Activated T-cell treated with anti-CD3 and anti-CD28 coated beads, Interleukin-2, amount 50 U/mL, for 24 hours (primary cell): ENCODE measurements at places on chromosomes 4 and X.

- H3K27ac ChIP-seq, result no peak within 1 kb of the TSS
- peaks cover 11% of the 10 kb centered on the region for H3K4me1 ChIP-seq
- peaks cover 64% of the 10 kb centered on the region for H3K27me3 ChIP-seq
- DNase-seq, result peak; percentile 58
- peak within 1 kb of the TSS; percentile 81 for H3K4me3 ChIP-seq
Observed at GRCh38 chr4:108762559-108763225, at the start of gene ETNPPL. Gene ETNPPL, minus strand, starts transcription at chr4:108763053. Its CDS starts 155 bp downstream, at chr4:108762898.

DNA sequence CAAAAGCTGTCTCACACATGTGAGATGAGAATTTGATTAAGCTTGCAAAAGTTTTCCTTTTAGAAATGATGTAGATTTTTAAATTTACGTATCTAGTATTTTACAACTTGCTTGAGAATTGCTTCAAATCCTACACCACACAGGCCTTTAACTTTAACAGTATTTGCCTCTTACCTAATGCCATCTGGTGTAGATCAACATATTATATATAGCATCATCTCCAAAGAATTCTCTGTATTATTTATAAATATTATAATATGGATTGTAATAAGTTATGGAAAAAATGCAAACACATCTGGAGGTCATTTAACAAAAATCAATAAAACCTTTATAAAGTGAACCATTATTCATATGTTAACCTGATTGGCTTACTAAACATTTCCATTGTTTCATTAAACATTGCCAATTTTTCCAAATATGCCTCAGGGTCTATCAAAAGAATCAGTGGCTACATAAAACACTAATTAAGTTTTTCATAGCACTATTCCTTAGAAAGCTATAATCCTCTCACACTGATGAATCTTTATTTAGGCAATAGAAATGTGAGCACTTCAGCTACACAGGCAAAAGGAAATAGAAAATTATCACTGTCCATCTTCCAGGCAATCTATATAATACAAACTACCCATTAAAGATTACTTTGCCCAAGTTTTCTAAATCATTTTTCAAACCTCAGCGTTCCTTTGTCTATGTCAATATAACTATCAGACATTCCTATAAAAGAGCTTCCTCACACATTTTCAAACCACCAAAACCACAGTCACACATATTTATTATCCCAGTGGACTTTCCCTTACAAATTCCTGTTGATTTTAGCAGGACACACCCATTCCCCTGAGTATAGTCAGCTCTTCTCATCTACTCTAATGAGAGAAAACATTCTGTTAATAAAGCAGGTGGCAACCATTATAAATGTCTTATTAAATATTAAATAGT lies 83.5 kb upstream of the INTU start:
- H3K27me3 ChIP-seq, result no peaks in the 10 kb centered on the region
- H3K36me3 ChIP-seq, result no peaks in the 10 kb centered on the region
- DNase-seq, result no peak
- H3K27ac ChIP-seq, result no peak overlapping the region
- H3K4me3 ChIP-seq, result no peak overlapping the region

DNA sequence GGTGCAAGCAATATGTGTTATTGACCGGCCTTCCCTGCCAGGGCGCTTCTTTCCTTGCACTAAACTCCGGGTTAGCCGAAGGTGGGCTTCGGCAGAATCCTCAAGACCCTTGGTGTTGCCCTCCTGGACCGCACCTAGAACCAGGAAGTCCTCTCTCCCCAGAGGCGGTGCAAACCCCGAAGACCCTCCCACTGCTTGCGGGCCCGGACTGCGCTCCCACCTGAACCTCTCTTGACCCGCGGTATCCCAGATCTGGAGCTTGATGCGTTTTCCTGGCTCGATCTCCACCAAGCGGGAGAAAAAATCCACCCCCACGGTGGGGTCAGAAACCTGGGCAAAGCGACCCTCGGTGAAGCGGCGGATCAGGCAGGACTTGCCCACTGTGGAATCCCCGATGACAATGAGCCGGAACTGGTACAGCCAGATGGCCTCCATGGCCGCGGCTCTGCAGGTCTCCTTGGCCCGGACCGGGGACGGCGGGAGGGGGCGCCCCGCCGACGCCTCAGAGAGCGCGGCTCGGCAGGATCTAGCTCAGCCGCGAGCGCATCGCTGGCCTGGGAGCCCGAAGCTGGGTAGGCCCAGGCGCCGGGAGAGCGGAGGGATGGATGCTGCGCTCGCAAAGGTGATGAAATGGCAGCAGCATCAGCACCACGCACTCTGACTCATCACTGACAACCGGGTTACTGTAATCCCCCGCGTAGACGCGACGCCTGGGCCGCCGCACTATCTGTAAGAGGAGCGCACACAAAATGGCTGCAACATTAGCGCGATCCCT lies at the start of gene RAB39B:
RAB39B (minus strand) TSS at position 638 of the 775 bp plus-strand sequence; CDS start at position 435, 203 bp downstream.
- peak within 1 kb of the TSS; percentile 95 for H3K27ac ChIP-seq
- H3K36me3 ChIP-seq, result peaks cover 26% of the 10 kb centered on the region
- H3K4me1 ChIP-seq, result peaks cover 22% of the 10 kb centered on the region
- peak; percentile 81 for DNase-seq
- H3K27me3 ChIP-seq, result no peaks in the 10 kb centered on the region
- peak within 1 kb of the TSS; percentile 90 for H3K4me3 ChIP-seq

DNA sequence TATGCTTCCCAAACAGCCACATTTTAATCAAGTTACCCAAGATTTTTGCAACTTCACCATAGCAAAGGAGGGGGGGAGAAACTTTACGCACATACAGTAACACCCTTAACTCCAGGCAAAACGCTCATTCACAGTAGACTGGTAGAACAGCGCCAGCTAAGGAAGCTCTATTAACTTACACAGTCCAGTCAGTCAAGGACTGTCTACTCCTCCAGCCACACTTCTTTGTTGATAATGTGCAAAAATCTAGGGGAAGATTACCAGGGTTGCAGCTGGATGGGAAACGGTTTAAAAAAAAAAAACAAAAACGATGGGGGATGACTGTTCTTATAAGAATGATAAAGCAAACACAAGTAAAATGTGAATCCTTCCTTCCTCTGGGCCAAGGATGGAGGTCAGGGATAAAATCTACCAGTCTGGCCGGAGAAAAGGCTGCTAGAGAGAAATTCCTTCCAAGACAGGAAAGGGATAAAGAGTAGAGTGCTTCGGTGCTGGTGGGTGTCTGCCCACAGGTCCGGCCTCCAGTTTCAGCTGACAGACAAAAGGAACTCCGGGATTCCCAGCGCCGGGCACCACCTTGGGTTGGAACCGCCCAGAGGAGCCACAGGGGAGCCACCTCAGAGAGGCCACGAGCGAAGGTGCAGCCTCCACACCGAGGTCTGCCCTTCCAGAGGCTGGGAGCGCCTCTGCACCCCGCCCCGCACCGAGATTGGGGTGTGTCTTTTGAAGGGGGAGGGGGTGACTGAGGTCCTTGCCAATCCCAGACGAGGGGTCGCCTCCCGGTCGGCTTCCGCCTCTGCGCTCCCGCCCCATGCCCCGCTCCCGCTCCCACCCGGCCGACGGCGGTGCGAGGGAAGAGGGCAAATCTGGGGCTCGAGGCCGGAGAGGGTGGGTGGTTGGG lies 811 bp downstream of the ANKRD50 start:
- peaks cover 8% of the 10 kb centered on the region for H3K27me3 ChIP-seq
- no peak overlapping the region for H3K27ac ChIP-seq
- no peak overlapping the region for H3K4me3 ChIP-seq
- peaks cover 13% of the 10 kb centered on the region for H3K4me1 ChIP-seq
- DNase-seq, result no peak
- peaks cover 2% of the 10 kb centered on the region for H3K36me3 ChIP-seq

DNA sequence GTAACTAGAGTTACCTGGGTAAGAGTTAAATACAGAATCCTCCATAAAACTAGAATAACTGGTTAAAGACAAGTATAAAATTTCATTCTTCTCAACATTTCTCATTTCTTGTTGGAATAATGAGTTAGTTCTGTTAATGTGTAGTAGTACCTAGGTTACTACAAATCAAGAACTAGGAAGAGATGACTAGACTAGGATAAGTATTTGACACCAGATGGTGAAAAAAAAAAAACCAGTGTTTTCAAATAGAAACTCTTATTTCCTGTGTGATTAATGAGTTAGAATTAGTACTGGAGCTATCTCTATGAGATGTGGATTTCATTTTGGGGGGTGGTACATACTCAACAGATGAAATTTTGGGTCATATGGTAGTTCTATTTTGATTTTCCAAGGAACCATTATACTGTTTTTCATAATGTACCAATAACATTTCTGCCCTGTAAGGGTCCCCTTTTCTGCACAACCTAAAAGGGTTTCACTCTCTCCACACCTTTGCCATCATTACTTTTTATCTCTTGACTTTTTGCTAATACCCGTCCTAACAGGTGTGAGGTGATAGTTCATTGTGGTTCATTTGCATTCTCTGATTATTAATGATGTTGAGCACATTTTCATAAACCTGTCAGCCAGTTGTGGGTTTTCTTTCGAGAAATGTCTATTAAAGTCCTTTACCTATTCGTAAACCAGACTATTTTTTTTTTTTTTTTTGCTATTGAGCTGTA lies 1.7 kb upstream of the VCX start:
- no peak overlapping the region for H3K27ac ChIP-seq
- H3K27me3 ChIP-seq, result no peaks in the 10 kb centered on the region
- no peak for DNase-seq
- no peaks in the 10 kb centered on the region for H3K4me1 ChIP-seq
- no peak overlapping the region for H3K4me3 ChIP-seq

GRCh38 chrX:115616943-115617563 lies 56.1 kb downstream of the PLS3 start:
- H3K27me3 ChIP-seq, result peaks cover 57% of the 10 kb centered on the region
- peaks cover 17% of the 10 kb centered on the region for H3K4me1 ChIP-seq
- peak overlapping the region; percentile 45 for H3K27ac ChIP-seq

DNA sequence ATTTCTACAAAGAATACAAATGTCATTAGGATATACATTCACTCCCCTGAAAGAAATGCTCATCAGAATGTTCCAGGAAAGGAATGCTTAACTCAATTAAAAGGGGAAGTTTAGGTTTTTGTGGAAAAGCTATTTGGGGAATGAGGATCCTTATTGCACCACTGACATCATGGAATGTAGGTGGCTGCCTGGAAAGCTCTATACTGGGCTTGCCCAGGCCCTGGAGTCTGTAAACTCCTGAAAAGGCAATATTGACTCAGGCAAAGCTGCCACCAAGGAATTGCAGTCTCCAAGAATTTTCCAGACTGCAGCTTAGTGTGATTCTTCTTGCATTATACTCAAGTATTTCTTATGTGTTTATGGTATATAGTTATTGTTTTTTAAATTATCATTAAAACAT lies 15.7 kb downstream of the DAPP1 start:
- peaks cover 24% of the 10 kb centered on the region for H3K4me1 ChIP-seq
- no peak overlapping the region for H3K27ac ChIP-seq
- no peak overlapping the region for H3K4me3 ChIP-seq

- no peaks in the 10 kb centered on the region for H3K36me3 ChIP-seq
- H3K4me1 ChIP-seq, result no peaks in the 10 kb centered on the region
- DNase-seq, result no peak
- no peaks in the 10 kb centered on the region for H3K27me3 ChIP-seq
Observed at GRCh38 chr4:171847751-171848150, 34.5 kb downstream of the GALNTL6 start.

- H3K4me3 ChIP-seq, result no peak overlapping the region
- H3K27ac ChIP-seq, result no peak overlapping the region
- H3K27me3 ChIP-seq, result no peaks in the 10 kb centered on the region
- H3K36me3 ChIP-seq, result no peaks in the 10 kb centered on the region
- no peaks in the 10 kb centered on the region for H3K4me1 ChIP-seq
- no peak for DNase-seq
Observed at GRCh38 chr4:138558886-138559285, 316.7 kb upstream of the SLC7A11 start.

GRCh38 chr4:170110285-170110672 lies 20.5 kb upstream of the AADAT start:
- no peaks in the 10 kb centered on the region for H3K36me3 ChIP-seq
- H3K4me1 ChIP-seq, result no peaks in the 10 kb centered on the region
- H3K27me3 ChIP-seq, result peaks cover 3% of the 10 kb centered on the region
- H3K27ac ChIP-seq, result no peak overlapping the region

DNA sequence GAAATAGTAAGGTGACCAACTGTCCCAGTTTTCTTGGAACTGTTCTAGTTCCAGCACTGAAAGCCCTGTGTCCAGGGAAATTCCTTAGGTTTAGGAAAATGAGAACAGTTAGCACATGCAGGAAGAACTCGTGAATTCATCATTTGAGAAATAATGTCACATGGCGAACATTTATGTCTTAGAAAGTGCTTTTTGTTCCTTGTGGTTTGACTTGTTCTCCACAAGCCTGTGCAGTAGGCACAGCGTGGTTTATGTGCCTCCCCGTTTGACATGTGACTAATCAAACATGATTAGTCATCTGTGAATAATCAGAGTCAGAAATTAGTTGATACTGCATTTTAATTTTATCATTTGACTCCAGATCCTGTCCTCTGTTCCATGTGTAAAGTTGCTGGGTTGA lies 556.0 kb upstream of the CPEB2 start:
- H3K4me3 ChIP-seq, result no peak overlapping the region
- H3K4me1 ChIP-seq, result peaks cover 10% of the 10 kb centered on the region

- peaks cover 18% of the 10 kb centered on the region for H3K4me1 ChIP-seq
- H3K36me3 ChIP-seq, result no peaks in the 10 kb centered on the region
- no peak overlapping the region for H3K4me3 ChIP-seq
- H3K27me3 ChIP-seq, result peaks cover 5% of the 10 kb centered on the region
- H3K27ac ChIP-seq, result no peak overlapping the region
Observed at GRCh38 chr4:152700151-152700550, 20.4 kb upstream of the TMEM154 start.

GRCh38 chr4:7596918-7597606 lies 162.3 kb upstream of the PSAPL1 start:
- peaks cover 21% of the 10 kb centered on the region for H3K27me3 ChIP-seq
- no peaks in the 10 kb centered on the region for H3K36me3 ChIP-seq
- no peaks in the 10 kb centered on the region for H3K4me1 ChIP-seq
- no peak overlapping the region for H3K27ac ChIP-seq
- no peak for DNase-seq

- H3K27ac ChIP-seq, result no peak overlapping the region
- no peaks in the 10 kb centered on the region for H3K27me3 ChIP-seq
- H3K36me3 ChIP-seq, result peaks cover 76% of the 10 kb centered on the region
- DNase-seq, result no peak
- no peak overlapping the region for H3K4me3 ChIP-seq
Observed at GRCh38 chr4:152815078-152815477, 35.3 kb downstream of the ARFIP1 start.

- peak overlapping the region; percentile 89 for H3K27ac ChIP-seq
- H3K27me3 ChIP-seq, result peaks cover 55% of the 10 kb centered on the region
- no peaks in the 10 kb centered on the region for H3K36me3 ChIP-seq
- DNase-seq, result peak; percentile 42
- peak overlapping the region; percentile 53 for H3K4me3 ChIP-seq
- H3K4me1 ChIP-seq, result peaks cover 32% of the 10 kb centered on the region
Observed at GRCh38 chrX:15151267-15152186, 118.4 kb downstream of the ASB9 start.

DNA sequence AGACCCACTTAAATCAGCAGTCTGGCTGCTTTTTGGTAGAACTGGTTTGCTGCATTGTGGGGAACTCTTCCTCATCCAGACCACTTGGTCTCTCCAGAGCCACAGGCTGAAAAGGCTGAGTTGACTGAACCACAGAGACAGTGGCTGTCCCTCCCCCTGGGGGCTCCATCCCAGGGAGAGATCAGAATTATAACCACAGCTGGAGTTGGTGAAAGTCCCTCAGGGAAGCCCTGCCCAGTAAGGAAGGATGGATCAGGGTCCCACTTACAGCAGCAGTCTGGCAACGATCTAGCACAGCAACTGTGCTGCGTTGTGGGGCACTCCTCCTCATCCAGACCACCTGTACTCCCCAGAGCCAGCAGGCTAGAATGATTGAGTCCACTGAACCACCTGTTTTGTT lies 212.7 kb downstream of the SOX3 start:
- no peak for DNase-seq
- peaks cover 20% of the 10 kb centered on the region for H3K27me3 ChIP-seq
- H3K4me3 ChIP-seq, result no peak overlapping the region
- H3K4me1 ChIP-seq, result no peaks in the 10 kb centered on the region
- no peaks in the 10 kb centered on the region for H3K36me3 ChIP-seq
- no peak overlapping the region for H3K27ac ChIP-seq
